Skin of body (tissue), 3 donors: ENCODE measurements at places on chromosomes 16 and 17. TPM values are rescaled to one million over a fixed set of nuclear protein-coding genes. Genes with fewer than 3 reads are reported as not detected.

The CD300A gene
- 6.0 TPM for total RNA-seq

The CDRT15 gene
- total RNA-seq: not detected

The SPNS3 gene
- 0.79 TPM for total RNA-seq

The MEOX1 gene
- 10.9 TPM for total RNA-seq

The ZC3H18 gene
- total RNA-seq: 13.6 TPM

The BRICD5 gene
- 2.7 TPM for total RNA-seq

The HBM gene
- total RNA-seq: 89.5 TPM

The NDUFB10 gene
- 72.4 TPM for total RNA-seq
